ENCODE measurements at places on chromosomes 11 and 22.

- DNase-seq: peak; percentile 72
These were observed 979 bp downstream of the ZBED5 start for GRCh38 chr11:10856689-10857458.

DNA sequence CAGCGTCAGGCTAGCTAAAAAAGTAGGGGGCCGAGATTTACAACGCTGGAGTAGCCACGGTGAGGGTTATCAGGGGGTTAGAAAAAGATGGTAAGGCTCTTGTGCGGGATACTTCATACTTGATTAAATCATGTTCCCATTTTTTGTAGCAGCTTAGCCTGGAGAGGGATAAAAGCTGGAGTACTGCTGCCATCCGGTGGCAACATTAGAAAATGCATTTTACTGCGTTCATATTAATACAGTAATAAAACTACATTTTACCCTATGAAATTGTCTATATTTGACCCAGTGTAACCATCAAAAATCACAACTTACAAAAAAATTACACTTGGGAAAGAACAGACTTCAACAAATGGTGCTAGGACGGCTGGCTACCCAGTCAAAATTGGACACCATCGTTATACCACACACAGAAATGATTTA lies 17.3 kb downstream of the RPUSD4 start:
- peak; percentile 77 for DNase-seq

- no peak for DNase-seq
These were observed 48.3 kb downstream of the RAB30 start for GRCh38 chr11:83023410-83023809.

DNA sequence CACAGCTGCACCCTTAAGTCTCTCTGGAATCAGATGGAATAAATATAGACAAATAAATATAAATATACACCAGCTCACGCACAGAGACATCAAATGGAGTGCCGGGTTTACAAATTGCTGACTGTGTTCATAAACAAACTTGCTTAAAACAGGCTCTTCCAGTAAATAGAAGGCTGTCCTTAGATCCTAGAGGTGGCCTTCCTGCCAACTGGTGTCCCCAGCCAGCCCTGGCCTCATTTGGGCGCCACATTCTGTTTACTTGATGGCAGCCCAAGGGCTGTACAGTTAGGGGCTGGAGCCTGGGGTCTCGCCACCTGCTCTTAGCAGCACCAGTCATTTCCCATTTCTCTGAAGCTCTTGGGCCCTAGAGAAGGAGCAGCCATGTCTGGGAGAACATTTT lies 20.8 kb downstream of the ARFGAP2 start:
- no peak for DNase-seq

DNA sequence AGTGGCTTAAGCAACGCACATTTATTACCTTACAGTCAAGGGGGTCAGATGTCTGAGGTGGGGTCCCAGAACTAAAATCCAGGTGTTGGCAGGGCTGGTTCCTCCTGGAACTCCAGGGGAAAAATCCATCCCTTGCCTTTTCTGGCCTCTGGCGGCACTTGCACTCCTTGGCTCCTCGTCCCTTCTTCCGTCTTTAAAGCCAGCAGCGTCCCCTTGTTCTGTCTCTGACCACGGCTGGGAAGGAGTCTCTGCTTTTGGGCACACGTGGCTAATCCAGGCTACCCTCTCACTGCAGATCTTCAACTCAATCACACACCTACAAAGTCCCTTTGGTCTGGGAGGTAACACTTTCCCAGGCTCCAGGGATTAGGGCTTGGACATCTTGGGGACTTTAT lies 73.5 kb upstream of the WNT7B start:
- no peak for DNase-seq

GRCh38 chr11:6674862-6675261 lies 8.3 kb downstream of the MRPL17 start:
- no peak for DNase-seq

- DNase-seq: peak; percentile 60
These were observed 281.9 kb upstream of the ISX start for GRCh38 chr22:34784056-34784455.

DNA sequence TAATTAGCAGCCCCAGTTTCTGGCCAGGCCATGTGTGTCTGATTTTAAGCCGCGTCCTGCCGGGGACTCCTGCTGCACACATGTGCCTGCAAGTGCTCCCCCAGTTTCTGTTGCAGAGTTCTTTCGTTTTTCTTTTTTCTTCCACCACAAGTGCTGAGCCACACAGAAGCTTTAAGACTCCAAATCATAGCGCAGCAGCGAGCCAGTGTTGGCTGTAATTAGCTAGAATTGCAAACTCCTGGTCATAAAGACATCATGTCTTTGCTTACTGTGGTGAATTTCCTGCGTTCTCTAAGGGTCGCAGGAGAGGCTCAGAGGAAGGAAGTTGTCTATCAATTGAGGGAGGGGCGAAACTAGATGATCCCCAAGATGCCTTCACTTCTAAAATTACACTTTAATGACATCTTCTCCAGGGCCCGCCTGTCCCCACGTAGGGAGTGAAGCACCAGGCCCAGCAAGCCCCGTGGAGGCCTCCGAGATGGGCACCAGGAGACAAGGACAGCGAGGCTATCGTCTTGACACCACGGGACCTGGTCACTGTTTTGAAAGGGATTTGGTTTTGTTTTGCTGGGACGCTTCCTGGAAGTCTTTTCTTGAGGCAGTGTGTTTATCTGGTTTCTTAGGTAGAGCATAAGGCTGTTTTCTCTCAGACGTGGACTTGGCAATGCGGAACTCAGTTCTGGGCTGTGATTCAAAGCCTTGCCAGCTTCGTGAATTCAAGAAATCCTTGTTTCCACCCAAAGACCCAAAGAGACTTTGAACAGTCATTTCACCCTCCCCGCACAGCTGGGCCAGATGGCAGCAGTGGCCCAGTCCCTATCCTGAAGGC lies 71.8 kb downstream of the UBASH3B start:
- no peak for DNase-seq

DNA sequence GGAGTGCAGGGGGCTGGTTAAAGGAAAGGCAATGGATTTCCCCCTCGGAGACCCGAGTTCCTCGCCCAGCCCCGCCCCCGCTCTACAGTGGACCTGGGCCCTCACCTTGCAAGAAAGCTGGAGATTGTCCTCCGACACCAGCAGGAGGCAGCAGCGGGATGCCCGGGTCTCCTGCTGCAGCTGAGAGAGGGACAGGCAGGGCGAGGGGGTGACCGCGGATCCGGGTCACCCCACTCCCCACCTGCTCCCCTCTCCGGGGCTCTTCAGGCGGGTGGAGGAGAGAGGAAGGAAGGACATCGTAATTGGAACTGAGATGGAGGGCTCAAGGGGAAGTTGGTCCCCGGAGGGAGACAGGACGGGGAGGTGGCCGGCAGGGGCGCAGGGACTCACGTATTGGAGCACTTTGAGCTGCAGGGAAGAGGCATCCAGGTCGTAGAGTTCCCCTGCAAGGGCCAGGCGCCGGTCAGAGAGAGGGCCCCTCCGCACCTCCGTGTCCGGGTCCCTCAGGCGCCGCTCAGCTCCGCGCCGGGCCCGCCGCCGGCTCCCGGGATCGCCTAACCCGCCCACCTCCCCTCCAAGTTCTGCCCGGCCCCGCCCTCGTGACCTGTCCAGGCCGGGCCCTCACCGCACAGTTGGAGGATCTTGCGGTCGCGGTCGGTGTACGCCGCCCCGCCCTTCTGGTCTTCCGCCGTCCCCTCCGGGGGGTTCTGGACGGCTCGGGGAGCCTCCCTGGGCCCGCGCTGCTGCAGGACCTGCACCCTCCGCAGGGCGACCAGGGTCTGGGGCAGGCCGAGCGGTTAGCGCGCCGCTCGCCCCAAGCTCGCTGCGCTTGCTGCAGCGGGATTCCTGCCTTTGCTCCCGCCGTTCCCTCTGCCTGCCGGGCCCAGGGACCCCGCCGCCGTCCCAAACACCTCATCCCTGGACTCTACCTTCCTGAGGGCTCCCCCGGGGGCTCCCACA lies 84.1 kb downstream of the PDE2A start:
- DNase-seq: peak; percentile 76

DNA sequence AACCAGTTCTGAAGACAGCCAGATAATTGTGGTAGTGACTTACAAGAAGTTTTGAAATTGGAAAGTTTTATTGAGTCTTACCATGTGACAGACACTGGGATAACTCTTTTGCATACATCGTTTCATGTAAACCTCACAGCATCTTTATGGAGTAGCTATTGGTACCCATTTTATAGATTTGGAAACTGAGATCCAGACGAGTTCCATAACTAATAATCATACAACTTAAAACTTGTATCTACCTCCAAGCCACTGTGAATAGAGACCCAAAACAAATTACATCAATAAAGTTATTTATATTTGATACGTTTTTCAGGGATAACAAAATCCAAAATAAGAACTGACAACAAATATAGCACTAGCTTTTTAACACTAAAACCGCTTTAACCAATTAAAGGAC lies 35.7 kb upstream of the LDHA start:
- no peak for DNase-seq

- no peak for DNase-seq
These were observed 29.0 kb upstream of the KRTAP5-7 start for GRCh38 chr11:71498091-71498490.

DNA sequence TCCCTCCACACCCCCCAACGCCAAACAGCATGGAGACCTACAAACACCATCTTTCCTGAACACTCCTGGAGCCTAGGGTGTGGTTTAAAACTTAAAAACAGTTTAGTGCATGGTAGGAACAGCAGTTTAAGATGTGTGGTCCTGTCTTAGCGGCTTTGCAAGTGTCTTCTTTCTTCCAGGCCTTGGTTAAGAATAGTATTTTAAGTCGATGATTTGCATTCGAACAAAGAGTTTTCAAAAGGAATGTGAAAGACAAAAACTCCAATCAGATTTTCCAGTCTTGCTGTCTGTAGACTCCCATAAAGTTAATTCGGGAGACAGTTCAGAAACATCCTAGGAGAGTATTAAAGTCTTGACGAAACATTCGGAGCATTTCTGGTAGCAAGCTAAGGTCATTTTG lies 3.7 kb downstream of the FGF4 start:
- DNase-seq: no peak

- peak; percentile 62 for DNase-seq
These were observed 110.1 kb upstream of the LUZP2 start for GRCh38 chr11:24386546-24387397.

- peak; percentile 90 for DNase-seq
These were observed 50.5 kb downstream of the NNMT start for GRCh38 chr11:114346709-114347141.

- no peak for DNase-seq
These were observed 17.1 kb upstream of the B3GAT1 start for GRCh38 chr11:134429106-134429505.

GRCh38 chr11:65184146-65184545 lies 2.4 kb downstream of the CAPN1 start:
- no peak for DNase-seq

- DNase-seq: no peak
These were observed 123.5 kb upstream of the APOA1 start for GRCh38 chr11:116960930-116961329.

DNA sequence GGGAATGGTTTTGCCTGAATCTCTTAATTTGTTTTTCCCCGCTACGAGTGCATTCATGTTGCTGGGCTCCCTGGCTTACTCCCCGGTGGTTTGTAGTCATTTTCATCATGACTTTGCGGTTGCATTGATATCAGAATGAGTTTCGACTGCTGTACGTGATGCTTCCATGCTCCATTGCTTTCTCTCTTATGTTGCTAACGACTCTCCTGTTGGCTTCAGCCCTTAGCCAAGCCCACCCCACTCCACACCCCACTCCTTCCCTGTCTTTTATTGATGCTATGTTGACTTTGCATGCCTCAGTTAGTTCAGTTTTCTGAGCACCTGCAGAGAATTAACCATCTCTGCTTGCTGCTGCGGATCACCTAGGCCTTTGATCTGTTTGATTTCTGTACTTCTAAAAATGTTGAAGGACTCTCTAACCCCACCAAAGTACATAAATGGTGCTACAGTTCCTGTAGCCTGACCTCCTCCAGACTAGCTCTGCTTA lies 65.3 kb downstream of the ARFGAP2 start:
- DNase-seq: no peak

DNA sequence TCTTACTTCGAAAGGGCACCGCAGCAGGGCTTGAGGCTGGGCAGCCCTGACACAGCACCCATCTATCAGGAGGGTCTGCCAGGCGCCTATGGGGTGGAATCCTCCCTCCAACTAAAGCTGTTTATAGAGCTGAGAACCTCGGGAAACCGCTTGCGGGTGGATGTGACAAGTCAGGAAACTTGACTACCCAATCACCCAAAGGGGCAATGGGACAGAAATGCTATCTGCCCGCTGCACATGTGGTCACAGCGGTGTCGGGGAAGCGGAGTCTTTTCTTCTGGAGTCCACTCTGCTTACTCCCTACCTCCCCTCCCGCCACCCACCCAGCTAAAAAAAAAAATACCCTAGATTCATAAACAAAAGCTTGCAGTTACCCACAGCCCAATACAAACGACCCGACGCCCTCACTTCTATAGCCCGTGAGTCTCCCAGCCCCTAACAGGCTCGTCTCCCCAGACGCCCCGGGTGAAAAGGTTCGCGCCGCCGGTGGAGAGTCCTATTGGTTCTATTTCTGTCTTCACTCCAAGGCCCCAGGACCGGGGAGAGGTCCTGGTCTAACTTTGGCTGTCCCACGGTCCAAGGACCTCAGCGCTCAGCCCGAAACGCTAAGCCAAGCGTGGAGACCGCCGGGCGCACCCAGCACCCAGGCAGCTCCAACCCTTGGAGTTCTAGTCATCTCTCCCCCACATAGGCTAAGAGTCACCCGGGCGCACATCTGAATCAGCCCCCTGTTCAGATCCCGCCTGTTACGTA lies 1.4 kb downstream of the TRPC6 start:
- DNase-seq: no peak

- DNase-seq: peak; percentile 36
These were observed 12.3 kb downstream of the TBX1 start for GRCh38 chr22:19772673-19773469.

GRCh38 chr11:61752117-61752924 lies at the start of gene MYRF:
Gene MYRF, plus strand, starts transcription at chr11:61752636. Its CDS starts 109 bp downstream, at chr11:61752745.
- DNase-seq: peak; percentile 61
